ENCODE measurements at places on chromosomes 5 and 9. TPM values are rescaled to one million over a fixed set of nuclear protein-coding genes. Genes with fewer than 3 reads are reported as not detected.

The IL5 gene
- not detected for total RNA-seq

The NRARP gene
- total RNA-seq = not detected

The CARD9 gene
- 0.36 TPM for total RNA-seq

The SUSD3 gene
- 0.54 TPM for total RNA-seq

The OCLN gene
- total RNA-seq = 0.83 TPM

The ADRA1B gene
- total RNA-seq = 0.56 TPM

The EIF4EBP3 gene
- total RNA-seq = 0.36 TPM

The SPATA31D1 gene
- total RNA-seq = not detected

The FAM81B gene
- total RNA-seq = not detected

The GGTA1 gene
- not detected for total RNA-seq

The OGN gene
- not detected for total RNA-seq

The AFAP1L1 gene
- 5.3 TPM for total RNA-seq

The GRM6 gene
- total RNA-seq = not detected

The PFN3 gene
- not detected for total RNA-seq

The BHMT2 gene
- 0.56 TPM for total RNA-seq

The SPATA31C2 gene
- not detected for total RNA-seq

- DNase-seq = no peak
Observed at GRCh38 chr5:20648981-20649380, 661.0 kb upstream of the CDH18 start.

GRCh38 chr5:73126381-73126780 is 6.0 kb downstream of the TMEM171 start:
- DNase-seq = no peak

- peak; percentile 89 for DNase-seq
Observed at GRCh38 chr5:145975361-145976066, 39.1 kb downstream of the SH3RF2 start.

- DNase-seq = peak; percentile 58
Observed at GRCh38 chr9:135809166-135809565, 98.2 kb downstream of the CAMSAP1 start.

- no peak for DNase-seq
Observed at GRCh38 chr5:52607227-52607824, 180.4 kb upstream of the ITGA1 start.

GRCh38 chr9:5375091-5375490 is 35.4 kb upstream of the RLN1 start:
- DNase-seq = no peak

DNA sequence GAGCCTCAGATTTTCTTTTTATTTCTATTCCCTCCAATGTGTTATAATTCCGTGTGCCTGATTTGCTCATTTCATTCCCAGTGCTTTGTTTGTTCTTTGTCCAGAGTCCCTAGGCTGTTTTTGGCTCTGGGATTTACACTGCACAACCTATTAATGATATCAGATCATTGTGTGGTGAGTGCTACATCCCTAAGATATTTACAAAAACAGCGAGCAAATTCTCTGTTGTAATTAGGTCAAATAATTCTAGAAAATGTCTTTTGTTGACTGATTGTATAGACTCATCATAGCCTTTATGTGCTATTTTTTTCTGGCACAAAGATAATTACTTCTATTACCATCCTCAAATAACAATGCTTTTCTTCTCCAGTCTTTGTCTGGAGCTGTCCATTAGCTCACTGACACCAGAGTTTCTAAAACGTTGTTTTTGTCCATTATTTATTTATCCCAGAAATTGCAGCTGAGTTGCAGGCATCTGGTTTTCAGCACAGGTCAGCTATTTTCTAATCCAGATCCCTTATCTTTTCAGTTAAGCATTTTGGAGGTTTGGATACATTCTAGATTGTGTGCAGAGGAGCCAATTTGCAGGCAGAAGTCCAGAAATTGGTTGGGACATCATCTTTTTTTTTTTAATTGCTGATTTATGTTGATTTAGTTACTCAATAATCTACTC is 379.9 kb upstream of the DMAC1 start:
- no peak for DNase-seq

DNA sequence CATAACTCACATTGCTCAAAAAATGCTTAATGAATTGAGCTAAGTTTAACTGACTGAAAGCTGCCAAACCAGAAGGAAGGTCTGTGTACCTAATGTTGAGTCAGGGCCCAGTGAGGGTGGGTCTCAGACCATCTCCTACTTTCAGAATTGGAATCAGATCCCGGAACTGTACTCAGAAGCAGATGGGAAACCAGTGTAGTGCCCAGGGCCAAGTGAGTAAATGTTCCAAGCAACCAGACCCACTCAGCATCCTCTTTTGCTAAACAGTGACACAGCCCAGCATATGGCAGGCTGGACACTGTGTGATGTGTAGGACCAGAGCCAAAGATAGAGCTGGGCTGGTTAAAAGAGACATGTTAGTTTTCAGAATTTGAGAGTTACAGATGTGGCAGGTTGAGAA is 94.1 kb downstream of the PLCXD3 start:
- DNase-seq = no peak

DNA sequence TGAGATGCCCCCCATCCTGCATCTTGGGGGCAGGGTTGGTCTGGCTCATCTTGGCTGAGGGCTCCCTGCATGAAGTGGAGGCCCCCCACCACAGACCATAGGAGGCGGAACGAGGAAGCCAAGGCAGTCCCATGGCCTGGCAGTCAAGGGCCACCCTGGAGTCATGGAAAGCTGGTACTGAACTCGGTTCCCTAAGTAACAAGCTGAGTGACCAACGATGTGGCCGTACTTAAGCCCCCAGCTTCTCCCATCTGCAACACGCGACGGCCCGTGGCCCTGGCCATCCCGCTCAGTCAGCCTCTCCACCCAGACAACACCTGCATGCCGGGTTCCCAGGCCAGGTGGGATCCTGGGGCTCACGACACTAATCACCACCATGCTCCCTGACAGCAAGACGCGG is 17.1 kb downstream of the BRD3 start:
- no peak for DNase-seq

- DNase-seq = peak; percentile 65
Observed at GRCh38 chr5:34412736-34413135, 243.4 kb upstream of the RAI14 start.

DNA sequence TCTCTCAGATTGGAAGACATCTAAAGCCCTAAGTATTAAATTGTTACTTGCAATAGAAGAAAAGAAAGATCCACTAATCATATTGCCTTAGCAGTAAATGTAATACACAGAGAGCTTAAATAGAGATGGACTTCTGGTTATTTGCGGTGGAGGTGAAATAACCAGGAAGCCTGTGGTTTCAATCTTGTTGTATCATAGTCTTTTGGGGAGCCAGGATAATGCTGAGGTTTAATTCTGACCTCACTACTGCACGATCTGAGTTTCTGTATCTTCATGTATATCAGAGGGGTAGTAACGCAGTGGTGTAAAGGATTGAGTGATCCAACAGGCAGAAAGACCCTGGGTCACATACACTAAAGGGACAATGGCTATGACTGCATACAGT is 71.7 kb downstream of the ANKRD55 start:
- DNase-seq = no peak

- no peak for DNase-seq
Observed at GRCh38 chr9:72538921-72539702, 17.7 kb downstream of the TMC1 start.

DNA sequence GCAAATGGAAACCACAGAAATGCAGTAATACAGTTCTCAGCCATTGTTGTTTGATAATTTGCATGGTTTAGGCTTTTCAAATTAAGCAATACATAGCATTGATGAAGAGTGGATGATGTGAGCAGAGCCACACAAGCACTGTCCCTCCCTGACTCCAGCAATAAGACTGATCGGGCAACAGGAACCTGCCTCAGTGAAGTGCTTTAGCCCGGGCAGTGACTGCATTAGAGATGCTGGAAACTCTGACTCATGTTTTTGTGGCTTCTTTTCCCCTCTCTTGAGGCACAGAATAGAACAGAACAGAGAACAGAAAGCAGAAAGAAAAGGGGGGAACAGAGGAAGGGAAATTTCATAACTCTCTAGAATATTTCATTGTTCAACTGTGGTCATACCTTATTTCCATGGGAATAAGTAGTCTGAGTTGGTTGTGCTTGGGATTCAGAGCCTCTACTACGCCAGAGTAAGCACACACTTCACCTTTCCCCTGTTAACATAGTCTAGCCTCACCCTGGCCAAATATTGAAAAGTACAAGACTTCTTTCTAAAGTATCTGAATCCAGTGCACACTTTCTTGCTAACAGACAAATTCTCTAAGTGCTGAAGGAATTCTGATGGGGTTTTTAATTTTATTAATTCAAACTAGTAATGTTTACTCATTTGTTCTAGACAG is 164.8 kb upstream of the VCAN start:
- DNase-seq = peak; percentile 89

- DNase-seq = no peak
Observed at GRCh38 chr5:142313682-142314081, 11.1 kb downstream of the SPRY4 start.

DNA sequence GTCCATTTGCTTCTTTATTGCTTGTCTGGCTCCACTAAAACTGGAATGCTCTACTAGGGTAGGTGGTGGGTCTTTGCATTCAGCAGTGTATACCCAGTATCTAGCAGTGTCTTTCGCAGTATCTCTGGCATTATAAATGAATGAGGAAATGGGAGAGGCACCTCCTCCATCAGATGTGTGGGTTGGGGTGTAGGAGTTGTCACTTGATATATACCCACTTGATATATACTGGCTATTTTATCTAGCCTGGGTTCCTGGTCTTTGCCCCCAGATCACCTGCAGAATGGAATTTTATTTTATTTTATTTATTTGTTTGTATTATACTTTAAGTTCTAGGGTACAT is 208.5 kb downstream of the PARP8 start:
- DNase-seq = no peak

GRCh38 chr5:139268364-139269202 is 25.0 kb upstream of the MATR3 start:
- DNase-seq = no peak

DNA sequence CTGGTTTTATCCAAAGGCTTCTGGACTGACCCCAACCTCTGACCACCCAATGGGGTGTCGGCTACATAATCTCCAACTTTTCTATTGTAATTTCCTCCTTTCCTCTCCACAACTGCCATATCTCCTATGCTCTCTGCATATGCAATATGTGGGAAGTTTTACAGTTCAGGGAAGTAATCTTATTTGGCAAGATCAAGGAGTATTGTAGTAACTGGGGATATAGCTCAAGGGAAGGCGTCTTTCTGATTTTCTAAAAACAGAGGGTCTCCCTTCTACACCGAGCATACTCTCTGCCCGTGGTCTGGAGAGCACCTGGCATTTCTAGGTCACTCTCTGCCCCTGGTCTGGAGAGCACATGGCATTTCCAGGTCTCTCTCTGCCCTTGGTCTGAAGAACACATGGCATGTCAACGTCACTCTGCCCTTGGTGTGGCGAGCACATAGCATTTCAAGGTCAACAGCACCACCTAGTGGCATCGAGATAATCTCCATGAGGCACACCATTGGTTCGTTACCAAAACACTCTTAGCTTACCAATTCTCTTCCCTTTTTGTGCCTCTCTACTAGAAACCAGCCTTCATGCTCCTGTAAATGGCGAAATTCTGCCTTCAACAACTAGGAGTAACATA is 616.4 kb upstream of the NUDT12 start:
- peak; percentile 63 for DNase-seq

- DNase-seq = peak; percentile 11
Observed at GRCh38 chr5:31487506-31487905, 44.4 kb downstream of the DROSHA start.

- no peak for DNase-seq
Observed at GRCh38 chr9:3888497-3888858, 362.7 kb upstream of the RFX3 start.

DNA sequence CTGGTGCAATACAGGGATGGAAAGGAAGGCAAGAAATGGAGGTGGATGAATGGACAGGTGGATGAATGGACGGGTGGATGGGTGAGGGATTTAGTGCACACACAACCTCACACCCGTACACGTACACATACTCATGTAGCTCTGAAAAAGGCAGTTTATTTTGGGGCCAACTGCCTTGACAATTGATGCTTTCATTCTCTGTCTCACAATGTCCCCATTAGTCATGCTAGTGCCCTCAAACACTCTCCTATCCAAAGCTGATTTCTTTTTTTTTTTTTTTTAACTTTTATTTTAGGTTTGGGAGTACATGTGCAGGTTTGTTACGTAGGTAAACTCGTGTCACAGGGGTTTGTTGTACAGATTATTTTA is 495.0 kb downstream of the DMAC1 start:
- no peak for DNase-seq

DNA sequence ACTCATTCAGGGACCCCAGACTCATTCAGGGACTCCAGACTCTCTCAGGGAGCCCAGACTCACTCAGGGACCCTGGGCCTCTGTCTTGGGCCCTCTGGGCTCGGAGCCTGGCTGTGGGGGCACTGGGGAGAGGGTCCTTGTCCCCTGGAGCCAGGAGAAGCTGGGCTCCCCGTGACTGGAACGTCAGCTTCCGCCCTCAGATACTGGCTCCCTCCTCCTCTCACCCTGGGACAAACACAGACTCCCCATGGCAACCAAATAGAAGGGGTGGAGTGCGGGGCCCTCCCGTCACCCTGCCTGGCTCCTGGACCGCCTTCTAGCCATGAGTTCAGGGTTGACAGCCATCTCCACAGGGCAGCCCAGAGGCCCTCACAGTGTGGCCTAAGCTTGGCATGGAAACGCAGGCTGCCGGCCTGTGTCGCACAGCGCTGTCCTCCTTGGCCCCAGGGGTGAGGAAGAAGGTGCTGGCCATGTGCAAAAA is 27.6 kb downstream of the ZDHHC11B start:
- DNase-seq = no peak

- no peak for DNase-seq
Observed at GRCh38 chr9:127424676-127424999, 456 bp downstream of the ZNF79 start.

- DNase-seq = no peak
Observed at GRCh38 chr9:135347461-135347860, 132.1 kb upstream of the PPP1R26 start.

GRCh38 chr5:51159606-51160005 is 223.6 kb upstream of the ISL1 start:
- DNase-seq = no peak

- DNase-seq = peak; percentile 18
Observed at GRCh38 chr5:119290161-119290569, 65.7 kb upstream of the TNFAIP8 start.

DNA sequence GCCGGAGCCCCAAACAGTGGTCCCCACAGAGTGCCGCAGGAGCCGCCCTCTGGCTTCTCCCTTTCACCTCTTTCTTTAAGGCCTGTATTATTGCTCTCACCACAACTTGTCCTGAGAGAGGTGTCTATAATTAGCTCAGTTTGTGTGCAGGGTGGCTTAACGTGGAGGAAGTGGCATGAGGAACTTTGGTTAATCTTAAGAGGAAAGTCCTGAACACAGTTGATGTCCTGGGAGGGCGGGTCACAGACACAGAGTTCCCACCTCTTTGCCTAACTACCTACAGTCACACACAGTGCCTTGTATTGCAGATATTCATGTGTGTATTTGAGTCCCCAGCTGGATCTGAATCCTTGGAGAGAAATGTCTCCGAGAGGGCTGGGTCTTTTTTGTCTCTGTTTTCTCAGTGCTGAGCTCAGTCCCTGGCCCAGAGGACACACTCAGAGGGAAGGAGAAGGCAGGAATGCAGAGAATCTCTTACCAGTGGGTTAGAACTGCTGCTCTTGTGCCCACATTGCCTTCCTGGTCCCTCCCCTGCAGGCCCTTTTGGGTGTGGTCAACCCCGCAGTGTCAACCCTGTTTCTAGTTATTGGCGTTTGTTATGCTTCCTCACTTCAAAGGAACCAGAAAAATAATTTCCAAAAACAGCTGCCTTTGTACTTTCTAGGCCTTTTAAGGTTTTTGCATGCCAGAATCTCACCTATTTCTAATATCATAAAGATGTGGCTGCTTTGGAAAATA is 392.5 kb downstream of the KDM4C start:
- no peak for DNase-seq

- no peak for DNase-seq
Observed at GRCh38 chr9:34506623-34507022, 16.2 kb downstream of the ENHO start.
